ENCODE measurements at places on chromosomes 11 and 22. TPM values are rescaled to one million over a fixed set of nuclear protein-coding genes. Genes with fewer than 3 reads are reported as not detected.

DNA sequence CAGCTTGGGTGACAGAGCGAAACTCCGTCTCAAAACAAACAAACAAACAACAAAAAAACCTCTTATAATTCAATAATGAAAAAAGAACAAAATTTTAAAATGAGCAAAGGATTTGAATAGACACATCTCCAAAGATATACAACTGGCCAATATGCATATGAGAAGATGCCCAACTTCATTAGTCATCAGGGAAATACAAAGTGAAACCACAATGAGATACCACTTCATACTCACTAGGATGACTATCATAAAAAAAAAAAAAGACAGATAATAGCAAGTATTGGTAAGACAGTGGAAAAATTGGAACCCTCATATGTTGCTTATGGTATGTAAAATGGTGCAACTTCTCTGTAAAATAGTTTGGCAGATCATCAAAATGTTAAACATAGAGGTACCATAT, 28.7 kb upstream of the BARX2 start:
- DNase-seq: no peak

GRCh38 chr11:111474432-111474831, 37.8 kb downstream of the BTG4 start:
- no peak for DNase-seq

DNA sequence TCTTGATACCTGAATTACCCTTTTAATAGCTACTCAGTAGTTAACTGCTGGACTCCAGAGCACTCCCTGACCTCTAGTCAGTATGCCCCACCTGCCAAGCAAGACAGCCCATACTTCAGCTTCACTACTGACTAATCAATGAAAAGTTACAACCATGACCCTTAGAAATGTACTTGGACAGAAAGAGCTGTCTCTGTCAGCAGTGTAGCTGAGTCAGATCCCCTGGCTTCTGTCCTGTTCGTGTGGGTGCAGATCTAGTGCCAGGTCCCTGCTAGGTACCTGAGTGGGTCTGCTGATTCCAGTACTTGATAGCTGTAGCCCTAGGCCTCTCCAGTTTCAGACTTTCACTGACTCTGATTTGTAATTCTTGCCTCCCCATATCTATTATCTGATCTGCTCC, 265.8 kb upstream of the POU2AF2 start:
- DNase-seq: no peak

GRCh38 chr22:36863979-36864378, 3.2 kb downstream of the NCF4 start:
- no peak for DNase-seq

CDC42EP2 gene
- total RNA-seq: 1.2 TPM

Measured in activated CD8-positive, alpha-beta T cell treated with anti-CD3 and anti-CD28 coated beads for 36 hours (primary cell).